A549 treated with RU486 at 1 μM for 4 hours (cell line): ENCODE measurements at places on chromosomes 11 and 22. TPM values are rescaled to one million over a fixed set of nuclear protein-coding genes. Genes with fewer than 3 reads are reported as not detected.

Gene ENTHD1
- total RNA-seq = not detected in 5 replicates

Gene OR10A2
- total RNA-seq = not detected in 5 replicates

Gene SLC22A9
- not detected in 5 replicates for total RNA-seq

Gene HPX
- total RNA-seq = 0.32 to 0.75 TPM (median 0.62 TPM) in 5 replicates

Gene PNPLA3
- 0.73 to 0.96 TPM (median 0.82 TPM) in 5 replicates for total RNA-seq

Gene BDNF
- total RNA-seq = 5.6 to 9.5 TPM (median 7.5 TPM) in 5 replicates

Gene SDF2L1
- total RNA-seq = 36.4 to 64.1 TPM (median 56.3 TPM) in 5 replicates
